ENCODE measurements at places on chromosomes 7 and 10.

GRCh38 chr7:132300599-132301277 lies 275.5 kb downstream of the PLXNA4 start:
- no peak for DNase-seq

DNA sequence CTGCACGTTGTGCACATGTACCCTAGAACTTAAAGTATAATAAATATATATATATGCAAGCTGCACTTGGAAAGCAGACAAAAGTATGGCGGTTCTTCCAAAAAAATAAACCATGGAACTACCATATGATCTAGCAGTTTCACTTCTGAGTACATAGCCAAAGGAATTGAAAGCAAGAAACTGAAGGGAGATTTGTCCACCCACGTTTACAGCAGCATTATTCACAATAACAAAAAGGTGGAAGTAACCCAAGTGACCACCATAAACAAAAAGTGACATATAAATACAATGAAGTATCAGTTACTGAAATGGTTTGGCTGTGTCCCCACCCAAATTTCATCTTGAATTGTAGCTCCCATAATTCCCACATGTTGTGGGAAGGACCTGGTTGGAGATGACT lies 525.3 kb upstream of the CELF2 start:
- DNase-seq: no peak

DNA sequence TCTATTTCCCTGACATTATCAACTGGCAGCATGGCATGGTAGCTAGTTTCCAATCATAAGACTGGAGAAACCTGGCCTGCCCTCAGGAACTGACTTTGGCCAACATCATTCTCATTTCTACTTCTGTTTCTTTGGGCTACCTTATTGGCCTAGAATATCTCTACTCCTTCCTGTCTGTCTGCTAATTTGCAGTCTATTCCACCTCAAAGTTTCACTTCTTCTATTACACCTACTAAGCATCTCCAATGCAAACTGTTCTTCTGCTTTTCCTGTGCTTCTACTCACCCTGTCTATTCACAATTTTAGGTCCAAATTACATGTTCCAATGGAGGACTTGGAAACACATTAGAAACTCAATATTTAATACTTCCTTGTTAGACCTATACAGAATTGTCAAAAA lies 65.6 kb downstream of the ZNF503 start:
- DNase-seq: no peak

- DNase-seq: no peak
Observed at GRCh38 chr10:132829403-132829802, 43.5 kb upstream of the NKX6-2 start.

DNA sequence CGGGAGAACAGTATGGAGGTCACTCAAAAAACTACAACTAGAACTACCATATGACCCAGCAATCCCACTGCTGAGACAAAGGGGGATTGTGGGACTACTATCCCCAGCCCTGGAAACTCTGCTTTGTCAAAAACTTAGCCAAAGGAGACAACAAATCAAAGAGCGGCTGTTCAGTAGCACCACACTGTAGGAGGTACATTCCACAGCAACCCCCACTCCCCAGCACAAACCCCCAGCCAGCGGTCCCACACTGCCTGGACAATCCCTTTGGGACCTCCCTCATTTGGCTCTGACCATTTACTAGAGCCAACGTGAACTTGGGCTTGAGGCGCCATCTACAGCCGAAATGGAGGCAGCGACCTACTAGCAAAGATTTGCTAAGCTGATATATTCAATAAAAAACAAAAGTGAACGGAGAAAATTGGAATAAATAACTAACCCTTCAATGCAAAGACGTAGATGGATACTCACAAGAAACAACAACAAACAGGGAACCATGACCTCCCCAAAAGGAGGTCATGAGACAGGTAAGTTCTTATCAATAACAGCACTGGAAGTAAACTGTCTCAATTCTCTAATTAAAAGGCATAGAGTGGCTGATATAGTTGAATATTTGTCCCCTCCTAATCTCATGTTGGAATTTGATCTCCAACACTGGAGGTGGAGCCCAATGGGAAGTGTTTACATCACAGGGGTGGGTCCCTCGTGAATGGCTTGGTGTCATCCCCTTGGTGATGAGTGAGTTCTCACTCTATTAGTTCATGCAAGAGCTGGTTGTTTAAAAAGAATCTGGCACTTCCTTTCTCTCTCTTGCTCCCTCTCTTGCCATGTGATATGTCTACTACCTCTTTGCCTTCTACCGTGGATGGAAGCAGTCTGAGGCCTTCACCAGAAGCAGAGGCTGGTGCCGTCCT lies 119.0 kb upstream of the KCNMA1 start:
- no peak for DNase-seq

DNA sequence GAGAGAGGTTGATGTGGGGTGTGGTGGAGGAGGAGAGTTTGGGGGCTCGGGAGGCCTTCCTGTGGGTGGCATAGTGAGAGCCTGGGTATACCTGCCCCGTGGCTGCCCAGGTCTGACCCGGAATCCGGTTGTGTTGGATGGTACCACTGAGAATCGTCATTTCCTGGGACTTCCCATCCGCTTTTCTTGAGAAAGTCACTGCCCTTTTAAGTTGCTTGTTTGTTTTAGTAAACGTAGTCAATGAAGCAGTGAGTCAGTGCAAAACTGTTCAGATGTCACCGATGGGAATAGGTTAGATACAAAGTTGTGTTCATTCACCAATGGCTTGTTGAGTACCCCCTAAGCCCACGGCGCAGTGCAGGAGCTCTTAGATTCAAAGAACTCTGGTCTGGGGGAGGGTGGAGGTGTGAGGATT lies 285.8 kb downstream of the CAMK1D start:
- DNase-seq: no peak

DNA sequence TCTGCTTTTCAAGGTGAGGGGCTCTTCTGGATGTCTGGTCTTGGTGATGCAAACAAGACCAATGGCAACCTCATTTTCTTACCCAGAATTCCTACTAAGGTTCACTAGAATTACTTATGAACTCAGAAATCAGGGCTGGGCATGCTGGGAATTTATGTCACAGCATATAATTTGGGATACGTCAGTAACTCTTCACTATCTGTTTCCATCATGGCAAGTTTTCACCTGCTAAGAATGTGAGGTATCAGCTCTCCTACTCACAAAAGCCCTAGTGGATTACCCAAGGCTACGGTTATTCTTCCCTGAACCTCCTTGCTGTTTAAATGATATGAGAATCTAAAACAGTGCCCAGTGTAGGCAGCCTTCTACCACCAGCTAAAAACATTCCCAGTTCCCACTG lies 53.1 kb downstream of the PNLIPRP2 start:
- no peak for DNase-seq

- DNase-seq: no peak
Observed at GRCh38 chr7:100865372-100865911, 1.7 kb upstream of the TRIP6 start.

DNA sequence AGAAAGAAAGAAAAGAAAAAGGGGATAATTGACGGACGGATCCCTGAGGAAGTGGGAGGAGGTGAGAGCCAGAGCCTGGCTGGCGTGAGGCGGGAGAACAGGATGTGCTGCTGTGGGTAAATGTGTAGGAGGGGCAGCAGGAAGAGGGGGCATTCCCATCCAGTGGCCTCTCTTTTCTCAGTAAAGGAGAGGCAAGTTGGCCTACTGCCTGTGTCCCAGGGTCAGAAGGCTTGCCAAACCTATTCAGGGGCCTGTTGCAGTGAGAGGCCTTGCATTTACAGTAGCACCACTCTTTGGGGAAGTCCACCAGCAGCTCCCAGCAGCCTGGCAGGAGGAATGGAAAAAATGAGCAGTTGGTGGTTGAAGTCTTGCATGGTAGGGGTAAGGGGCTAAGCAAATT lies 26.6 kb upstream of the ASCC1 start:
- DNase-seq: no peak

- DNase-seq: no peak
Observed at GRCh38 chr10:62382831-62383230, 8.7 kb downstream of the ZNF365 start.

DNA sequence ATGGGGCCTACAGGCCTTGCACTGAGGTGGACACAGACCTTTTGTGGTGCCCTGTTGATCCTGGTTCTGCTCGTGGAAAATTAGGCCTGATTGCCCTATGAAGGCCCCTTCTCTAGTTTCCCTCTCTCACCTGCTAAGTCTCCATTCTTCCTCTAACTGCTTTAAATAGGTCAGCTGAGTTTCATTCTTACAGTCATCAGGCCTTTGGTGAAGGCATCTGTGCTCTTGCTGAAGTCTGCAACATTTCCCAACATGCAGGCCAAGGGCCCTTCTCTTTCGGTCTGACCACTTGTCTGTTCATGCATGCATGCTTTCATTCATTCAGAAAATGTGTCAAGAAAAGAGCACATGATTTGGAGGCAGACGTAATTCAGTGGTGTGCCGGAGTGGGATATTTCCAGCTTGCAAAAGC lies 244.0 kb downstream of the BUB3 start:
- DNase-seq: no peak

DNA sequence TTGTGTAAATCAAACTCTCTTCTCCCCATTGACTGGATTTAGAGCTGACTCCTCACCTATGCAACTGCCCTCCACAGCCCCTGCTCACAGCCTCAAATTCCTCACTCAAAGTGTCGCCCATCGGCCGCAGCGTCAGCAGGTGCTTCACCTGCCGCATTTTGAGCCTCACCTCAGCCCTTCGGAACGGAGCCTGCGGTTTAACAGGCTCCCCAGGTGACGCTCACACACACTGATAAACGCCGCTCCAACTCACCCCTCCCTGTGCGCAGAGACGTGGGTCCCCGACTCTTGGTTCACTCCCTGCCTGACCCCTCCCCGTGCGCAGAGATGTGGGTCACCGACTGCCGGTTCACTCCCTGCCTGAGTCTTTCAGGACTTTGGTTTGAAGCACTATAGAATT lies 57.1 kb downstream of the CARD11 start:
- DNase-seq: no peak

- DNase-seq: no peak
Observed at GRCh38 chr10:10317151-10317550, 700.5 kb upstream of the CELF2 start.

Data from GDM1 (cell line).